ENCODE measurements at places on chromosomes 3 and 15.

DNA sequence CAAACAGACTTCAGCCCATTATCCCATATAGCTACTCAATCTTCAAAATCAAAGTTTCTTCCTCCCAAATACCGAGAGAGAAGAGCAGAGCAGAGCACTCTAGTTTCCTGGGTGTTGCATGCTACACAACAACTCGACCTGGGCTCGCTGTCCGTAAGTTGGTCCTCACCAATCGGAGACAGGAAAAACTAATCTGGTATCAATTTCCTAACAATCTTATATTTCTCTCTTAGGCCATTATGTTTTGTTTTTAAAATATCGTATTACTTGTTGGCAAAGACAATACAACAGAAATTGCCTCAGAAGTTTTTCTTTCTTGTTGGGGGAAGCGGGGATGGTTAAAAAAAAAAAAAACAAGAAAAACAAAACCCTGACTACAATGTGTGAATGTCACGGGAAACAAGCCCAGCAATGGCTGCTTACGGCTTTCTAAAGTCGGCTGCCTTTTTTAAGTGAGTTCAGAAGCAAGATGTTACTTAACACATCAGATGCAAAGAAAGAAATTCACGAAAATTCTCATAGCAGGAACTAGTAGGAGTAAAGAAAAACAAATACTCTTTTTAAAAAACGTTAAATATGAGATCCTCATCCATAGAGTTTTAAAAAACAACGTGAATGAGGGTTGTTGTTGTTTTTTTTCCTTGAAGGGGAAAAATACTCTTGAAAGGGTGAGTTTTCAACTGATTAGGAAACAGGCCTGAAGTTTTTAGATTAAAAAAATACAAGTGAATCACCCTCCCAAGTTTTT, 1.9 kb downstream of the VGLL4 start:
- no peak for DNase-seq

DNA sequence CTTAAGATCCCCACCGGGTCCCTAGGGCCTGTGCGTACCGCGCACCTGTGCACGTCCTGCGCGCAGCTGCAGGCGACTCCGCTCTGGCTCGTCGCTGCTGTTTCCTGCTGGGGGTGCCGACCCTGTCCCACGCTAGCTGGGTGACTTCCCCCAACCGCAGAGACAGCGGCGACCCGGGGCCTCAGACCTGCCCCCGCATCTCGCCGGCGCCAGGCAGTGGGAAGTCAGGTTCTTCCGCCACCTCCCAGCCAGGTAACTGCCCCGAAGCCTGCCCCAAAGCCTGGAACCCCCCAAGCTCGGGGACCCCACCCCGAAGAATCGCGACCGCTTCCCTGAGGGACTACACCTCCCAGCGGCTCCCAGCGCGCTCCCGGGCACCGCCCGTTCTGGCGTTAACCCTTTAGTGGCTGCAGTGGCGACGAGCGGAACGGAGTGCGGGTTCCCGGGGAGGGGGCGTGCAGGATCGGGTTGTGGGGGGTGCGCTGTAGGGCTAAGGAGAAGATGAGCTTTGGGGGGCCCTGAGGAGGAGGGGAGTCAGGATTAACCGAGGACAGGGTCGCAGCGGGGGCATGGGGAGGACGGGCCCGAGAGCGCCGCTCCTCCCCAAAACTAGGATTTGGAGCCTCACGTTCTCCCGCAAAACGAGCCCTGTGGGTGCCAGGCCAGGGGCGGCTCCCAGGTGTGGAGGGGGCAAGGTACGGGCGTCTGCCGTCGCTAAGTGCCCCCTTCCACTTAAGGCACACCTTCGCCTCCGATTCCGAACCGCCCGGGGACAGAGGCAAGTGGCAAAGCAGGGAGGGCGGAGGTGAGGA, 589 bp downstream of the NEIL1 start:
- DNase-seq = peak; percentile 35

GRCh38 chr15:39025881-39026280, 461.3 kb upstream of the RASGRP1 start:
- DNase-seq = no peak

DNA sequence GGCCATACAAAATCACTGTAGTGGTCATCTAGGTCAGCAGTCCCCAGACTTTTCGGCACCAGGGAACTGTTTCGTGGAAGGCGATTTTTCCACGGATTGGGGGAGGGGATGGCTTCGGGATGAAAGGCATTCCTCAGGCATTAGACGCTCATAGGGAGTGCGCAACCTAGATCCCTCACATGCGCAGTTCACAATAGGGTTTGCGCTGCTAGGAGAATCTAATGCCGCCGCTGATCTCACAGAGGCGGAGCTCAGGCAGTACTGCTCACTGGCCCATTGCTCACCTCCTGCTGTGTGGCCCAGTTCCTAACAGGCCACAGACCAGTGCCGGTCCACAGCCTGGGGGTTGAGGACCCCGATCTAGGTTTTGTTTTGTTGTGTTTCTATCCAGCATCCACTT, 200.1 kb downstream of the SLC9A9 start:
- DNase-seq = no peak

- no peak for DNase-seq
Measured at GRCh38 chr15:93497291-93497690, 408.3 kb upstream of the RGMA start.

- no peak for DNase-seq
Measured at GRCh38 chr15:62889141-62889661, 153.3 kb upstream of the TPM1 start.

DNA sequence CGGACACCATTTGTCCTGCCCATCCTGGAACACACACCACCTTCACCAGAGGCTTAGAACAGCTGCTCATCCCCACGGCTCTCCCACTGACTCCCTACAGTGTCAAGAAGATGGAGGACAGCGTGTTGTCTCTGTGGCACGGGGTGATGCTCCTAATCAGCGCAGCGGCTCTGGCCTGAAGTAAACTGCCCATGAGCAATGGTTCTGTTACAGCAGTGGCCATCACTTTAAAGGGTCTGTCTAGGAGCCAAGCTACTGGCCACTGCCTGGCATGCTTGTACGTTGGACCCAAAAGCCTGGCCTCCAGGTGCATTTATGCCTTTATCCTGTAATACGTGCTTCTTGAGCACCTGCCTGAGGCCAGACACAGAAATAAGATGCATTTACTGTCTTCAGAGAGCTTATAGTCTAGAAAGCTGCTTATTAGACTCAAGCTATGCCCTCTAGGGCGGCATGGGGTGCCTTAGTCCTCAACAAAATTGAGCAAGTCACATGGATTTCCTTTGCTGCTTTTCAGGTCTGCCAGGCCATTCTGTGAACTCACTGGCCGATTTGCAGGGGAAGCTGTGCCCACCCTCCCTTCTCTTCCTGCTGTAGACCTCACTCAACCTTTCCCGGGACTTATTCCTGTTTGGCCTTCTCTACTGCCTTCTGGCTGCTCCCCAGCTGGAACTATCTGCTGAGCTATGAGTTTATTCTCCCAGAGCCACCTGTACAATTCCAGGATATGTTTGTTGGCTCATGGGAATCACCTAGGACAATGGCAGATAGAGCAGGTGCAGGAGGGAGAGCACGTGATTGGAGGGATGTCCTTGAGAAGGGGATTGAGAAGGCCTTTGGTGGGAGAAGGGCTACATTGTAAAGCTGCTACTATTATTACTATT, 51.9 kb downstream of the STARD5 start:
- no peak for DNase-seq

GRCh38 chr3:52245322-52246263, at the start of gene PPM1M:
PPM1M (plus strand) TSS chr3:52245759; CDS start chr3:52245825, 66 bp downstream.
- peak; percentile 28 for DNase-seq

- no peak for DNase-seq
Measured at GRCh38 chr3:31743331-31744089, 210.8 kb downstream of the STT3B start.

- no peak for DNase-seq
Measured at GRCh38 chr3:52089691-52090090, 33.3 kb upstream of the DUSP7 start.

GRCh38 chr3:113736548-113737089, 9.4 kb downstream of the NAA50 start:
- no peak for DNase-seq

GRCh38 chr3:3189961-3190360, 10.5 kb upstream of the CRBN start:
- DNase-seq = no peak

GRCh38 chr15:38453971-38454695, at the start of gene FAM98B:
FAM98B (plus strand) TSS chr15:38454127; CDS start chr15:38454162, 35 bp downstream.
- DNase-seq = peak; percentile 79

GRCh38 chr15:98786717-98787116, 138.4 kb downstream of the IGF1R start:
- DNase-seq = no peak

- DNase-seq = no peak
Measured at GRCh38 chr3:149767720-149768119, 15.4 kb upstream of the COMMD2 start.

- no peak for DNase-seq
Measured at GRCh38 chr15:70050970-70051369, 46.7 kb downstream of the TLE3 start.

- no peak for DNase-seq
Measured at GRCh38 chr3:25007974-25008658, 419.9 kb upstream of the RARB start.

- no peak for DNase-seq
Measured at GRCh38 chr3:142216321-142216720, 9.1 kb downstream of the GK5 start.

DNA sequence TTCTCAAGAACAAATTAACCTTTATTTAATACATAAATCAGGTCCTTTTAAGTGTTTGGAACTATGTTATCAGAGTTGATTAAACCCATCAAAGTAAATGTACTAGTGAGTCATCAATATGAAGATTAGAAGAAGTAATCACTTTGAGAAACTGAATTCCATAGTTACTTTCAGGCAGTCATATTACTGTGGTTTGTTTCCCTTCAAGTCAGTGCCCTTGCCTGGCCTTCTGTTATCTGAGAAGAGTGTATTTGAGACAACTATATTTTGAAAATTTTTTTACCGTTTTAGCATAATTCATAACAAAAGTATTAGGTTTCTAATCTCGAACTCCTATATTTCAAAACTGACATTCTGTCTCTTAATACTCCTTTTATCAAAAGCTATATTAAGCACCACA, 73.6 kb downstream of the GMPS start:
- no peak for DNase-seq

- DNase-seq = no peak
Measured at GRCh38 chr15:60000824-60001609, 3.1 kb upstream of the FOXB1 start.

- DNase-seq = no peak
Measured at GRCh38 chr15:29734917-29735572, 87.2 kb downstream of the TJP1 start.

- DNase-seq = no peak
Measured at GRCh38 chr3:21517184-21517583, 233.8 kb downstream of the ZNF385D start.

DNA sequence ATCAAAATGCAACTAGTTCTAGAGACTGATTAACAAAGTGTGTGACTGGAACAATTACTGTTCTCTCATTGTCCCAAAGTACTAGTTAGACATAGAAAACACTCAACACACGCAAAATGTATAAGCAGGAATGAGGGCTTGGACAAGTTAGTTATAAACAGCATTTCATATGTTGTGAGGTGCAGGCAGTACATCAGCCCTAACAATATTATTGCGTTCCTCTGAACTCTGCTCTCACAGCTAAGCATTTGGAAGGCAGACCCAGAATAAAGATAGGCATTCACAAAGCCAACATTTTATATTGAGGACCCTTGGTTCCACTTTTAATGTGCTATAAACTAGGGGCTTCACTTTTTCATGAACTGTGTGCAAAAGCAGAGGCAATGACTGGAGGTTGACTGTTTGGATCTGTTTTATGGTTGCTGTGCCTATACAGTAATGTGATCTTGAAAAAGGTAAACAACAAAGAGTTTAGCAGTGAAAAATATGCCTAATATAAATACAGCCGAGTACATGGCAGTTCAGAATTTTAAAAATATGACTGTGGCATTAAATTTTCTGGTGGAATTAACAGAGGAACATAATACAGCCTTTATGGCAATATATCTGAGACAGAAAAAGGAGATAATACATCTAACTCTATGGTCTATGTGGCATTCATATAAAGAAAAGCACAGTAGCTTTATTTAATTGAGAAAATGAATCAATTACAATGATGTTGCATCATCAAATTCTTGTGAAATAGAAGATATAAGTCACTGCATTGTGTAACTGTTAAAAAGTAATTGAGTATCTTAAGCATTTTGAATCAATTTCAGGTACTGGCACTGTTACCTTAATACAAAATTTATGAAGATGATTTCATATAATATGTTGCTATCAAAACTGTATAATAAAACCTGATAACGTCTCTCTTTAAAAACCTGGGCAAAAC, 80.0 kb upstream of the SKOR1 start:
- no peak for DNase-seq

DNA sequence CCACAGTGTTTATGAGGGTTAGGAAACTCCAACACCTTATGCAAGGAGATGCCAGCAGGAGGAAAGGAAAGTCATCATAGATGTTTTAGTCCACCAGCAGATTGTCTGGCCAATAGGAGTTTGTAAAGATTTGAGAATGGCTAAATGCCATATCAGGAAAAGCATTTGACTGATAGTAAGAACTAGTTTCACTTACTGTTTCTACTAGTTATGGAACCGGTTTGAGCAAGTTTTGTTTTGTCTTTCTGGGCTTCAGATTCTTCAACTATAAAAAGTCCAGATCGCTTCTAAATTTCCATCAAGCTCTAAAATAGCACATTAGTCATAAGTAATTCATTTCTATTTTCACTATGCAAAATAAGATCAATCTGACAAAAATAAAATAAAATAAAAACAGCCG, 254.8 kb upstream of the TMCO5A start:
- no peak for DNase-seq

DNA sequence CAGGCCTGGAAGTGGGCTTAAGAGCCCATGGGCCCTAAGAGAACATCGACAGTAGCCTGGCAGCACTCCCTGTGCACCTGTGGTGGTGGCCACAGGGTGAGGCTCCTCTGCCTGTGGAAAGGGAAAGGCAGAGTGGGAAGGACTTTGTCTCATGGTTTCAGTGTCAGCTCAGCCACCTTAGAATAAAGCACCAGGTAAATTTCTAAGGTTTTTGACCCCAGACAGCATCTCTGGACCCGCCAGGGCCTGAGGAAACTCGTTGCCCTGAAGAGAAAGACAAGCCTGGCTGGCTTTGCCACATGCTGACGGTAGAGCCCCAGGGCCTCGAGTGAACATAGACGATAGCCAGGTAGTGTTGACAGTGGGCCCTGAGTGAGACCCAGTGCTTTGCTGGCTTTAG, 22.1 kb downstream of the GOLGA6A start:
- DNase-seq = no peak

DNA sequence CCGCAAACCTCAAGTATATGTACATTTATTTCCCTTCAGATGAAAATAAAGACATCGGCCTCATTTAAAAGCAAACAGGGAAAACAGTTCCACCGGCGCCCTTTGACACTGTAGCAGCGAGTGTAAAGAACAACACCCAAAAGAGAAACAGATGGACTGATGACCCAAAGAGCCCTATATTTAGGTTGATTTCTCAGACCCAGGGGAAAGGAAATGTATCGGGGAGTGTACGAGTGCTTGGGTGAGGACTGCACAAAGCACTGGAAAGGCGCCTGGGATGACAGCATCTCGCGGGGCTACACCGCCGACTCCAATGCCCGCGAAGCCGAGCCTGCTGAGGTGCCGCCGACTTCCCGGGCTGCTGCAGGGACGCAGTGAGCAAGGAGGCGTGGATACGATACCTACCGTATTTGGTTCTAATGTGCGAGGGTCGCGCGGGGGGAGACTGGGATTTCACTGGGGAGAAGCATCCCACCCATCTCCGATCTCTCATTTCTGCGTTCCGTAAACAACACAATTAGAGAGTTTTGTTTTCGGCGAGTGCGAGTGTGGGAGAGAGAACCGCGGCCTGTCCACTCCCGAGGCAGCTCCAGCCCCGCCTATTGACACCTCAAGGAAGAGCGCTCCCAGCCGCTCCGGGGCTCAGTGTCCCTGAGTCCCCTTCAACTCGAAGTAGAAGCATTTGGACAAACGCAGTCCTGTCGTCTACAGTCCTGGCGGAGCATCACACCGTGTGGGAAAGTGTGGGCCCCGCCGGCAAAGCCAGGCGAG, 2.0 kb downstream of the MECOM start:
- no peak for DNase-seq
